Cardiac muscle cell (in vitro differentiated cells and primary cell): ENCODE measurements at places on chromosomes 3 and 15. TPM values are rescaled to one million over a fixed set of nuclear protein-coding genes. Genes with fewer than 3 reads are reported as not detected.

- no peak overlapping the region for H3K4me3 ChIP-seq
- H3K27me3 ChIP-seq, result no peaks in the 10 kb centered on the region
- H3K4me1 ChIP-seq, result no peaks in the 10 kb centered on the region
These were observed 43.0 kb upstream of the MUC4 start for GRCh38 chr3:195854628-195855294.

DNA sequence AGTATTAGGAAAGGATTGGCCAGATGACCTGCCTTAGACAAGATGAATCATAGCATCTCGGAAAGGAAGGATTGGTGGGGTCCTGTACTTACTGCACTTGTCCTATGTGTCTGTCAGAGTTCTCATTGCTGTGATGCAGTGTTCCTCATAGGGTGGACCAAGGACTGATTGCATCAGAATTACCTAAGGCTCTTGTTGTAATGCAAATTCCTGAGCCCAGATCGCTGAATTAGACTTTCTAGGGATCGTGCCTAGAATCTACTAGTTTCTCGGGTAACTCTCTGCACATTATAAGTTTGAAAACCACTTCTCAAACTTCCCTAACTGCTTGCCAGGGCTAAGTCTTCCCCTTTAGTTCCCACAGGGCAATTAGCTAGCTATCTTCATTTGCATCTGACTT lies 74.9 kb upstream of the SKOR1 start:
- no peaks in the 10 kb centered on the region for H3K36me3 ChIP-seq
- DNase-seq, result no peak
- no peak overlapping the region for H3K4me3 ChIP-seq
- no peak overlapping the region for H3K27ac ChIP-seq
- peaks cover 17% of the 10 kb centered on the region for H3K27me3 ChIP-seq

DNA sequence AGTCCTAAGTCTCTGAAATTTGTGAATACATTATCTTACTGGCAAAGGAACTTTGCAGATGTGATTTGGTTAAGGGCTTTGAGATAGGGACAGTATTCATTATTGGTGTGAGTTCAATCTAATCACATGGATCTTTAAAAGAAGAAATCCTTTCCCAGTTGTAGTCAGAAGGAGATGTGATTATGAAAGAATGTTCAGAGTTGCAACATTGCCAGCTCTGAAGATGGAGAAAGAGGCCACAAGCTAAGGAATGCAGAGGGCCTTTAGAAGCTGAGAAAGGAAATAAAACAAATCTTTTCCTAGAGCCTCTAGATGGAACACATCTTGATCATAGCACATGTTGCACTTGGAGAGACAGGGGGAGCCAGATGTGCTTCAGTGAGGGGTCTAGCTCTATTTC lies 27.7 kb upstream of the SIAH2 start:
- no peaks in the 10 kb centered on the region for H3K36me3 ChIP-seq
- H3K4me3 ChIP-seq, result no peak overlapping the region
- no peak overlapping the region for H3K27ac ChIP-seq
- H3K27me3 ChIP-seq, result no peaks in the 10 kb centered on the region

GRCh38 chr3:140459462-140459861 lies 218.4 kb upstream of the TRIM42 start:
- no peaks in the 10 kb centered on the region for H3K36me3 ChIP-seq
- DNase-seq, result no peak
- no peaks in the 10 kb centered on the region for H3K27me3 ChIP-seq
- no peak overlapping the region for H3K4me3 ChIP-seq
- no peaks in the 10 kb centered on the region for H3K4me1 ChIP-seq

- H3K27ac ChIP-seq, result no peak overlapping the region
- H3K27me3 ChIP-seq, result no peaks in the 10 kb centered on the region
- no peaks in the 10 kb centered on the region for H3K36me3 ChIP-seq
These were observed 3.5 kb upstream of the P2RY14 start for GRCh38 chr3:151281671-151282324.

GRCh38 chr3:179421500-179421899 lies 29.8 kb downstream of the GNB4 start:
- H3K27ac ChIP-seq, result no peak overlapping the region
- H3K27me3 ChIP-seq, result no peaks in the 10 kb centered on the region
- DNase-seq, result peak; percentile 65

DNA sequence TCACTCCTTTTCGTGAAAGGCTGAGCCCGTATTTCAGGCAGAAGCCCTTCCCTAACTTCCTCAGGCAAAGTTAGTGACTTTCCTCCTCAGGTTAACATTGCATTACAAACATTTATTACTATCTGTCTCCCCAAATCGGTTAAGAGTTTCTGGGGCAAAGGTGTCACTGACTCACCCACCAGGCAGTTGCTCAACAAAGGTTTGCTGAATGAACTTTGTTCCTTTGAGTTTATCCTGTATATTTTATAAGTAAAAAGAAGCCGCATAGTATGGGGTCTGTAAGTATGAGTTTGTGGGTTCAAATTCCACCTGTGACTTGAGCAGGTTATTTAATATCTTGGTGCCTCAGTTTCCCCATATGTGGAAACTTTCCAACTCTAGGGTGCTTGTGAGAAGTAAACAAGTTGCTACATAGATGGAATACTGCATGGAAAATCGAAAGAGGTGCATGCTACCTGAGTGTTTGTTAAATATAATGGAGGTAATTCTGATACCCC lies 177.7 kb downstream of the THRB start:
- DNase-seq, result no peak
- H3K27me3 ChIP-seq, result no peaks in the 10 kb centered on the region
- H3K36me3 ChIP-seq, result no peaks in the 10 kb centered on the region
- H3K4me1 ChIP-seq, result no peaks in the 10 kb centered on the region

DNA sequence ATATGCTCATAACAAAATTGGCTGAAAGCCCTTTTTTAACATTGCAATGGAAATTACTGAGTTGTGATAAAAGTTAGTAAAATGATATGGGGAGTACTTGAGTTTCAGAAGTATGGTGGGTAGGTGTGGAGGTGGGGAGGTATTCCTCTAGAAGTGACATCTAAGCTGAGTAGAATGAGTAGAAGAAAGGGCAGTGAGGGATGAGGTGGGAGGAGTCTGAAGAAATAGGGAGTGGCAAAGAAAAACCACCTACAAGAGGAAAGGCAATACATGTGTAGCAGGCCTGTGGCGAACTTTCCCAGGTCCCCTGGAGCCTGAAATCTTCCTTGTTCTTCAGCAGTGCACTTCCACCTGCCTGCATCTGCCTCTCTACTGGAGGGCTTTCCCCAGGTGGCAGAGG lies 52.8 kb upstream of the DIPK2A start:
- H3K4me3 ChIP-seq, result no peak overlapping the region
- no peak overlapping the region for H3K27ac ChIP-seq
- DNase-seq, result no peak
- no peaks in the 10 kb centered on the region for H3K36me3 ChIP-seq

GRCh38 chr15:98954411-98954810 lies 53.2 kb downstream of the PGPEP1L start:
- peak; percentile 51 for DNase-seq
- H3K27ac ChIP-seq, result no peak overlapping the region
- peaks cover 14% of the 10 kb centered on the region for H3K36me3 ChIP-seq
- H3K27me3 ChIP-seq, result no peaks in the 10 kb centered on the region

BCL2A1 gene
- total RNA-seq, result not detected in 2 replicates

GPR62 gene
- 0.42 and 1.1 TPM in 2 replicates for total RNA-seq

CLDN18 gene
- total RNA-seq, result 0.07 TPM in 1 of 2 replicates, not detected in the other

CRYBG3 gene
- total RNA-seq, result 11.8 and 20.9 TPM in 2 replicates

GRAMD1C gene
- 0.25 and 6.5 TPM in 2 replicates for total RNA-seq

C3orf20 gene
- 0.21 and 0.92 TPM in 2 replicates for total RNA-seq

CCDC54 gene
- total RNA-seq, result not detected in 2 replicates

RTP3 gene
- total RNA-seq, result not detected in 2 replicates
